ENCODE measurements at places on chromosomes 4 and X. TPM values are rescaled to one million over a fixed set of nuclear protein-coding genes. Genes with fewer than 3 reads are reported as not detected.

DNA sequence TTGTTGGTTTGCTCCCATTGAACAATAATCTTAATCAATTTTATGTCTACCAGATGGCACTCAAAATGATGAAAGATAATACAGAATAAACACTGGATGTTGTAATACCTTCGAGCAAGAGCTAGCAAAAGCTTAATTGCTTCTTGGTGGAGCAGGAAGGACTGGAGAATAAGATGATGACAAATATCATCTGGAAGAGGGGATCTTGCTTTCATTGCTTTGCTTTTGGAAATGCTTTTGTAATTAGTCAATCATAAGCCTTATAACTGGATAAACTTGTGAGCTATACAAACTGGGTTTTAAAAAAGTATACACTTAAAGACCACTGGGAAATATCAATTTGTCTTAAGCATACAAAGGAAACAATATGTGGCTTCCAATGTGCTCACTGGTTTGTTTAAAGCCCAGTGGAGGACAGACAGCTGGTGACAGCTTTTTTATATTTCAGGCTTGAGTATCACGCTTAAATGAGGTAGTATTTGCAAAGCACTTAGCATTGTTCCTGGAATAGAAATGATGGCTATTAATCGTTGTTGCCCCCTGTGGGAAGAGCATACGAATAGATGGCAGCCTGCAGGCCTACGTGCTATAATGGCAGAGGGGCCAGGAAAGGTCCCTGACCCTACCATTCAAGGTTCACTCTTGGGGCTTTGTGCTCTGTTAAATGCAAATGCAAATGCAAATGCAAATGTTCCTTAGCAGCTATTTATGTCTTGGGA is 61.2 kb downstream of the TMEM150C start:
- DNase-seq: no peak

Gene CACNA1F
- total RNA-seq: not detected

Gene MGST2
- 34.4 TPM for total RNA-seq

DNA sequence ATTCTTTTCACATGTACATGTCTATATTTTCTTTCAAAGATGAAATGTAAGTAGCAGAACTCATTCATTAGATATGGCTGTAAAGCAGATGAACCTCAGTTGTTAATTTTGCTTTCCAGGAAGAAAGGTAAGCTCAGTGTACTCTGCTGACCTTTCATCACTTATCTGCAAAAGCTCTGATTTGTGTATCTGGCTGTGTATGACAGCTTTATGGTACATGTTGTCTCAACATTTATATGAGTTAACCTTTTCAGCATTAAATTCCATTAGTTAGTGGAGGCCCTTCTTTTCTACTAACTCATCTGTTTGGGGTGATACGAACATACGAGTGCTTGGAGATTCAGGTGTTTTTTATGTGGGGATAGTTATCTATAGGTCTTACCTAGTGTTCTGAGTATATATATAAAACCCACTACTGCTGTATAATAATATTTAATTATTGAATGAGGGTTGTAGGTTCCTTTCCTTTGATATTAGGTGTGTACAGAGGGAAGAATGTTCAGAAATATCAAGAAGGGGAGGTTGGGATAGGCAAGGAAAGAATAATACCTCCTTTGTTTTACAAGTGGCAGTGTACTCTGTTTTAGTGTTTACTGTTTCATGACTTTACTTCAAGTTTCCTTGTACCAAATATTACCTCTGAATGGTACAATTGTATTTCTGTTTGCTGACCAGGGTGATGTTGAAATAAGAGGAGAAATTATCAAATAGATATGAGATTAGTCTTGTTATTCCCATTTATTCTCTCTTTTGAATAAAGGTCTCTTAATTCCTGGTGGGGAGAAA is 395.5 kb downstream of the ARHGAP24 start:
- no peak for DNase-seq

DNA sequence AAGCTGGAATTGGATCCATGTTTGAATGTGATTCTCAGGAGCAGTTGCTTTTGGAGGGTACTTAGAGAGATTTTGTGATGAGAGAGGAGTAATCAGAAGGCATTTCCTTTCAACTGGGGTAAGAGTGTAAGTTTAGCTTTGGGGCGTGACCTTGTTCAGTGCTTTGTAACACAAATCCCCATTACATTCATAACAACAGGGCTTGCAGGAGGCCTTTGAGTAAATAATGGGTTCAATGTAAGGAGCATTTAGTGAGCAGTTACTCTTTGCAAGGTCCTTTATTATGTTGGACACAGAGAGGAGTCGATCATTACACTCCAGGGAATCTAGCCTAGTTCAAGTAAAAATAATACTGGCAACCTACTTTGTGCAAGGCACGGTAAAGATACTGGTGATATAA is 74.0 kb upstream of the AFF2 start:
- DNase-seq: no peak

Gene FAM53A
- total RNA-seq: not detected

Gene PNMA5
- total RNA-seq: not detected

Measured in ascending aorta (tissue), 2 donors.